ENCODE measurements at places on chromosomes 5 and 9.

- H3K27ac ChIP-seq: no peak within 1 kb of the TSS
- H3K27me3 ChIP-seq: peaks cover 8% of the 10 kb centered on the region
- no peaks in the 10 kb centered on the region for H3K36me3 ChIP-seq
- H3K4me1 ChIP-seq: no peaks in the 10 kb centered on the region
- no peak for DNase-seq
These were observed at the start of gene PCDHGB3 for GRCh38 chr5:141369994-141370848. Gene PCDHGB3 (plus strand): TSS chr5:141370242. CDS start chr5:141370395, 153 bp downstream.

- no peaks in the 10 kb centered on the region for H3K36me3 ChIP-seq
- no peak for DNase-seq
- no peak overlapping the region for H3K27ac ChIP-seq
- no peak overlapping the region for H3K4me3 ChIP-seq
These were observed 142.3 kb downstream of the GRIA1 start for GRCh38 chr5:153632748-153633290.

- H3K27ac ChIP-seq: peak overlapping the region; percentile 17
- H3K27me3 ChIP-seq: no peaks in the 10 kb centered on the region
These were observed 33.6 kb downstream of the IRF1 start for GRCh38 chr5:132456987-132457361.

- H3K36me3 ChIP-seq: no peaks in the 10 kb centered on the region
- no peaks in the 10 kb centered on the region for H3K4me1 ChIP-seq
- H3K27me3 ChIP-seq: peaks cover 2% of the 10 kb centered on the region
- DNase-seq: no peak
- no peak overlapping the region for H3K27ac ChIP-seq
These were observed 32.6 kb downstream of the NKX2-5 start for GRCh38 chr5:173202266-173202875.

DNA sequence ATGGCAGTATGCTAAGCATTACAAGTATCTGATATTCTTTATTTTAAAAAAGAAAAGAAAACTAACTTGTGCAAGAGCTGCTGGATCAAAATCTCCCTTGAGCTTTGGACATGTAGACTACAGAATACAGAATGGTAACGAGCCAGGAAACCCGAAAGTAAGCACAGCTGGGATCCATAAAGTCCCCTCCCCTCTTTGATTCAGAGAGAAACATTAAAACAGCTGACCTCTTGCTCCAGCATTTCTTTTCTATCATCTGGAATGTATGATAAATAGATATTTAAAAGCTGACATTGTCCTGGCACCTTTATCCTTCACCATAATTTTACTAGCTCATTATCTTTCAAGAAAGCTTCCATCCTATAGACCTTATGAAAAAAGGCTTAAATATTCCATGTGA, 28.2 kb upstream of the LPAR1 start:
- H3K27me3 ChIP-seq: no peaks in the 10 kb centered on the region
- DNase-seq: no peak
- H3K4me1 ChIP-seq: no peaks in the 10 kb centered on the region
- no peak overlapping the region for H3K4me3 ChIP-seq
- H3K36me3 ChIP-seq: no peaks in the 10 kb centered on the region
